Mucosa of gallbladder (tissue), 1 donor: ENCODE measurements at places on chromosomes 3 and 15.
A peak's percentile ranks its signal among the peaks of the same experiment; 100 is the strongest.

- no peak for DNase-seq
Observed at GRCh38 chr15:65470866-65471265, 46.6 kb downstream of the DPP8 start.

DNA sequence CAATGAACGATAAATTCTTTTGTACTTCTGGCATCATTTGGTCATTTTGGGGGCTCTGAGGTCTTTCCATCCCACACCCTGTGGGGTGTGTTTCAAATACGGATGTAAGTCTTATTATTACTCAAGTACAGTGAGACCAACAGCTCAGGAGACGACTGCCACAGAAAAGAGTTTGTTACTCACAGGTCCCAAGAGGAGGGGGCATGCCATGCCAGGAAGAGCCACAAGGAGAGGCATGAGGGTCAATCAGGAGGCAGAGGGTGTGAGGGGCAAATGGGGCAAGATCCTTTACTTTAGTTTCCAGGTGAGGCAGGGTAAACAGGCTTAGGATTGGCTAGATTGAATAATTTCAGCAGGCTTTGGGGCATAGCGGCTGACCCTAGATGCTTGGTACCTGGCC is 21.6 kb downstream of the TRH start:
- DNase-seq, result no peak

DNA sequence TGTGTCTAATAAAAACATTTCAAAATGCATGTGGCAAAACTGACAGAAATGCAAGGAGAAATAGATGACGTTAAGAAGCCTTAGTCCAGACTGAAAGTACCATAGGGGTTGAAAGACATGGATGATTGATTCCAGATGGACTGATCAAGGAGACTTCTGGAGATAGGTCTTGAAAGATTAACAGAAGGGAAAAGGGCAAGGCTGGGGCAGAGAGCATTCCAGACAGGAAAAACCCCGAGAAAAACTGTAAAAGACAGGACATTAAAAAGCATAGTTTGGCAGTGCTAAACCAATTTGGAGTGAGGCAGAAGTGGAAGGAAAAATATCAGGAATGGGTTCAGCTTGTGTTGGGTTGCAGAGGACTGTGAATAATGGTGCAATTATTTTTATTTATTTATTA is 375.2 kb upstream of the SGO1 start:
- no peak for DNase-seq

DNA sequence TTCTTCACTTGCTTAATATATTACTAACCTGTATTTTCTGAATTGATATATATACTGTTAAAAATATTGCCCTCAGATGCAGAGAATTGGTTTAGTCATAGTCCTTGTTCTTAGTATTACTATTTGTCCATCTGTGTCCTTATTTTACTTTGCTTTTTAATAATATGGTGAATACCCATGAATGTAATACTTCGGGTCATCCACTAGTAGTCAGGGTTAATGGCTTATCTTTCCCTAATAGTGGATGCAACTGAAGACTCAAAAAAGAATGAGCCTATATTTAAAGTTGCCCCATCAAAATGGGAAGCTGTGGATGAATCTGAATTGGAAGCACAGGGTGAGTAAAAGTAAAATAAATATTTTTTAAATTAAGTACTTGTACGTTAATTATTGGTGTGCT is 36.5 kb downstream of the U2SURP start:
- DNase-seq, result no peak

DNA sequence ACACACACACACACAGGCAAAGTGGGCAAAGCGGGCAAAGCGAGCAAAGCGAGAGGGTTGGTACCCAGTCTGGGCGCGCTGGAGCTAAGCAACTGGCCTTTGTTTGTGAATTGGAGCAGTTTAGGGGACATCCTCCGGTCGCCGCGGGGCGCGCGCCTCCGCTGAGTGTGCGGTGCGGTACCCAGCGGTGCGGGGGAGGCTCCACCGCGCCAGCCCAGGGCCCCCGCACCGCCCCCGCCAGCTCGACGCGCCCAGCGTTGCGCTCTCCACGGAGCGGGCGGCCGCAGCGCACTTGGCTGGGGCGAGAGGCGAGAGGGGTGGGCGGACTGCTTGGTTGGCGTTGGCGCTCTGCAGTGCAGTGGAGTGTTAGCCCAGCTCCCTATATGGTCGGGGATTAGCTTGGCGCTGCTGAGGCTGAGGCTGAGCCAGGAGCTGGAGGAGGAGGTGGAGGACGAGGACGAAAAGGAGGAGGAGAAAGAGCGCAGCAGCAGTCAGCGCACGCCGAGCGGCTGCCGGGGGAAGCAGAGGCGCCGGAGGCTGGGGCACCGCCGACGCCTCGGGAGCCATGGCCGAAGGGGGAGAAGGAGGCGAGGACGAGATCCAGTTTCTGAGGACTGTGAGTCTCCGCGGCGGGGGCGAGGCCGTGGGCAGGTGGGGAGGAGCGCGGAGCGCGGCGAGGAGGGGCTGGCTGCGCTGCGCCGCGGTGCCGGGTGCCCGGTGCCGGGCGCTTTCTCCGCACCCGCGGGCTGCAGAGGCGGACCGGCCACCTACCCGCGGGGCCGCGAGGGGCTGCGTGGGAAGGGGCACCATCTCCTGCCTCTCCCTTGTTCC is at the start of gene RYR3:
RYR3 (plus strand) TSS at position 487 of the 831 bp plus-strand sequence; CDS start at position 566, 79 bp downstream.
- DNase-seq, result no peak

DNA sequence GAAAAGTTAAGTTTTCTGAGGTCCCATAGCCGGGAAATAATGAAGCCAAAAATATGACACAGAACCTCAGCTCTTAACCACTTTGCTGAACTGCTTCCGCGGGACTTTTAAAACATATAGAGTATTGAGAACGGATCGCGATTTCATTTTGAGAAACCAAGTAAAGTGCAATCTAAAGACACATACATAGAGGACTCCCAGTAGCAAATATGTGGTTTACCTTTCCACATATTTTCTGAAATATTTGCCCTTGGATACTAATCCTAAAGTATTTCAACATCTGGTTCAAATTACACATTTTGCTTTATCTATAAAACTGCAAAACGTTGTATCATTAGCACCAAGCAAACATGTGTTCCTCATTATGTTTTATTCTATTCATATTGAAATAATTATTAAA is 776.5 kb downstream of the ROBO2 start:
- no peak for DNase-seq

DNA sequence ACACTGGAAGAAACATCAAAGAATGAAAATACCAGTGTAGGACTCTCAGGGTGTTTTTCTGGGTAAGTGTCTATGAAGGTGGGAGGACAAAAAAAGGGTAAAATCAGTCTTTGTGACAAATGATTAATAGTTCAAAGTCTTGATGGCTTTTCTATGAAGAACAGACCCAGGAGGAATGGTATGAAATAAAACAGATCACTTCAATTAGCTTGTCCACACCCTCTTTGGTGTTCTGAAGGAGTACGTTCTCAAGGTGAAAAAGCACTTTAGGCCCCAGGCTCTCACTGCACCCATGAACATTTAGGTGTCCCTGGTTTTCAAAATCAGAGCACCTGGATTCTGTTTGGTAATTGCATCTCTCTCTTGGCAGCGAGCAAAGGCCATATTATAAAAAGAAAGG is 383.6 kb upstream of the NR2F2 start:
- DNase-seq, result no peak

DNA sequence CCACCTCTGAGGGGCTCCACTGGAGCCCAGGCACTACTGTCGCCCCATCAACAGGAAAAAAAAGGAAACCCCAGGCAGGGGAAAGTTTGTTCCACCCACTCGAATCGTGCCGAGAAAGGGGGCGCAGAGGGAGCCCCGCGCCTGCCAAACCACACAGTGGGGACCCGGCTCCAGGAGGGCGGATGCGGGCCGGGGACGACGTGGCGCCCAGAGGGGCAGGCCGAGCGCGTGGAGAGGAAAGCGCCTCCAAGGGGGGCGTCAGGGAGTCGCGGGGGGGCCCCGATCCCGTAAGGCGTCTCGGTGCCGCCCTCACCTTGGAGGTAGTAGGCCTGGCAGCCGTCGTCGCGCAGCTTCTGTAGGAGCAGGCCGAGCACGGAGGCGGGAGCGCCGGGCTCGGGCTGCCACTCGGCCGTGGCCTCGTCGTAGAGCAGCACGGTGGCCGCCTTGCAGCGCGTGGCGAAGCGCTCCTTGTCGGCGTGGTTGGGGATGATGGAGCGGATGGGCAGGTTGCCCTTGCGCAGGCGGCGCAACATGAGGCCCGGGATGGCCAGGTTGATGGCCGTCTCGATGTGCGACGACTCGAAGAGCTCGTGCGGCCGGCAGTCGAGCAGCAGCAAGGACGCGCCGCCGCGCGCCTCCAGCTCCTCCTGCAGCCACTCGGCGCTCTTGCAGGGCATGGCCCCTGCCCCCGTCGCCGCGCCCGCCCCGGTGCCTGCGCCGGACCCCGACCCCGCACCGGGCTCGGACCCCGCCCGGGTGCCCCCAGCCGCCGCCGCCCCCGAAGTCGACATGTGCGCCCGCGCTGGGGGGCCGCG is 627 bp downstream of the DUSP7 start:
- peak; percentile 27 for DNase-seq

- DNase-seq, result no peak
Observed at GRCh38 chr3:139355476-139355875, 11.7 kb downstream of the MRPS22 start.

- no peak for DNase-seq
Observed at GRCh38 chr15:41584636-41585126, 25.7 kb downstream of the TYRO3 start.

GRCh38 chr15:76674883-76675282 is 230.3 kb downstream of the SCAPER start:
- DNase-seq, result no peak

- no peak for DNase-seq
Observed at GRCh38 chr3:128435058-128435457, 31.6 kb downstream of the DNAJB8 start.

GRCh38 chr3:13281507-13282357 is 138.4 kb downstream of the NUP210 start:
- no peak for DNase-seq

DNA sequence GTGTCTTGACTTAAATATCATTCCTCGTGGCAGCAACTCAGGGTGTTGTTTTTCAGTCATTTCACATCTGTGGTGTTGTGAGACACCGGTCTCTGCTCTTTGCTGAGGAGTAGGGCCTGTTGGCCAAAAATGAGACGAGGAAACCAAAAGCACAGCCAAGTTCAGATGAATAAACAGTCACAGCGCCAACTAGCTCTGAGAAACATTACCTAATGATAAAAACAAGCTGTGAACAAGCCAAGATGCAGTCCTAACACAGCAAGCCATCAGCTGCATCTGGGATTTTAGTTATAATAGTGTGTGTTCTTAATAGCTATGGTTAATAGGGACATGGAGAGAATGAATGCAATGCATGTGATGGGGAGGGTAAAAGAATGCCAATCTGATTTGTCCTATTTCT is 843.4 kb upstream of the DPPA4 start:
- DNase-seq, result peak; percentile 25

GRCh38 chr3:64530434-64531049 is 157.3 kb downstream of the ADAMTS9 start:
- peak; percentile 71 for DNase-seq

GRCh38 chr3:184498986-184499606 is 62.5 kb upstream of the EPHB3 start:
- DNase-seq, result no peak

DNA sequence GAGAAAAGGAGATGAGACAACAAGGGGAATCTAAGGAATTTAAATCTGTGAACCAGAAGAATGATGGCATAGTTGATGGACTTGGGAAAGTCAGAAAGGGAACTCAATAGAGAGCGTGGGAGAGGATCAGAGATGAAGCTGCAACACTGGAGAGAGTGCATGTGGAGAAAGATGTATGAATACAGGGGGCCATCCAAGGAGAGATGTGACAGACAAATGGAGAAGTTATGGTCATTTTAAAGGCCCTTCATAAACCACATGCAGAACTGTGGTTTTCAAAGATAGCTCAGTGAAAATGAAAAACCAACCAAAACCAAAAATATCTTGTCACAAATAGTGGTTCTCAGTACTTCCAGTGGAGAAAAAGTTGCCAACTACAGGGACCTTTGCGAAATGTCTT is 265.2 kb downstream of the SUCLG2 start:
- DNase-seq, result no peak

DNA sequence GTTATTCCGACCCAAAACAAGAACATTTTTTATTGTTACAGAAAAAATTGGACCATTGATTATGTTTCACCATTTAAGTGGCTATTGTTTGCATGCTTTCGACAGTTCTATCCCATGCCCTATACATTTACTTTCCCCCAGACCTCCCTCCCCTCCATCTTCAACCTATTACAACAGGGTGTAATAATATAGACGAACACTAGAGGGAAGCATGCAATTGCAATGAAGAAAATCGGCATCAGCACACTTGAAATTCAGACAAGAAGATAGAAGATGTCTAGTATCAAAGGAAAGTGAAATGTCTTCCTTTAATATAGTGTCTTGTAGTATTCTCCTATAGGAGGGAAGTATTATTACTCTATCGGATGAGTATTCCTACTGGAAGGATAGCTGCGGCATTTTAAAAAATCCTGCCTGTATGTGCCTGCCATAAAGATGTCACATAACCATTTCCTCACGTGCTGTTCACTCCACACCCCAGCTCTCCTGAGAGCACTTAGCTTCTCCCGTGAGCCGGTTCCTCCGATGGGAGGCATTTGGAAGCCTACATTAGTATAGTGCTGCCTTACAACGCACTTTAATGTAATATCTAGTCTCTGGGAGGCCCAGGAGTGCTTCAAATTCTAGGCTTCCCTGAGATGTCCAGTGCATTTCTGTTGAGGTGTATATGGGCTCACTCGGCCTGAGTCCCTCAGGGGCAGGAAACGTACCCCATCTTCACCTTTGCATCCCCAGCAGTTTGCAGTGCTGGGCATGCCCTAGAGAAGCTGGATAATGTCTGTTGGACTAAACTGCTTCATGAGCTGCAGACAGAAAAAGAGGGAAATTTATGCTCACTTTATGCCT is 17.8 kb upstream of the ERICH6 start:
- no peak for DNase-seq

GRCh38 chr15:66936861-66937582 is 128.4 kb upstream of the SMAD3 start:
- DNase-seq, result no peak

GRCh38 chr15:57158589-57158988 is 217.7 kb upstream of the CGNL1 start:
- DNase-seq, result no peak

- DNase-seq, result no peak
Observed at GRCh38 chr3:138440121-138440521, 5.7 kb downstream of the ESYT3 start.

GRCh38 chr3:23819599-23820360 is 14.0 kb downstream of the UBE2E1 start:
- DNase-seq, result no peak

DNA sequence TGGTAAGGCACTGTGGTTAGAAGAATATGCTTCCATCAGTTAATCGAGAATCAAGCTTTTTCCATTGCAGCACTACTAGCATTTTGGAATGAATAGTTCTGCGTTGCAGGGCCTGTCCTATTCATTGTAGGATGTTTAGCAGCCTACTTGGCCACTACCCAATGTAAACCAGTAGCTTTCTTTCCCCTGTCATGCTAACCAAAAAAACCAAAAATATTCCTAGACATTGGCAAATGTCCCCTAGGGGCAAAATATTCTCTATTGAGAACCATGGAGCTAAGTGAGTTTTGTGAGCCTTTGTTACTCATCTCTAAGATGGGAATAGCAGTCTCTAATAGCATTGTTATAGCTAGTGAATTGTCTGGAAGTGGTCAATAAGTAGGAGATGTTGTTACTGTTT is 187.2 kb downstream of the CADPS start:
- DNase-seq, result no peak
